ENCODE measurements at places on chromosomes 1 and 21.

- DNase-seq, result no peak
Observed at GRCh38 chr1:32181065-32181464, 1.6 kb downstream of the TXLNA start.

DNA sequence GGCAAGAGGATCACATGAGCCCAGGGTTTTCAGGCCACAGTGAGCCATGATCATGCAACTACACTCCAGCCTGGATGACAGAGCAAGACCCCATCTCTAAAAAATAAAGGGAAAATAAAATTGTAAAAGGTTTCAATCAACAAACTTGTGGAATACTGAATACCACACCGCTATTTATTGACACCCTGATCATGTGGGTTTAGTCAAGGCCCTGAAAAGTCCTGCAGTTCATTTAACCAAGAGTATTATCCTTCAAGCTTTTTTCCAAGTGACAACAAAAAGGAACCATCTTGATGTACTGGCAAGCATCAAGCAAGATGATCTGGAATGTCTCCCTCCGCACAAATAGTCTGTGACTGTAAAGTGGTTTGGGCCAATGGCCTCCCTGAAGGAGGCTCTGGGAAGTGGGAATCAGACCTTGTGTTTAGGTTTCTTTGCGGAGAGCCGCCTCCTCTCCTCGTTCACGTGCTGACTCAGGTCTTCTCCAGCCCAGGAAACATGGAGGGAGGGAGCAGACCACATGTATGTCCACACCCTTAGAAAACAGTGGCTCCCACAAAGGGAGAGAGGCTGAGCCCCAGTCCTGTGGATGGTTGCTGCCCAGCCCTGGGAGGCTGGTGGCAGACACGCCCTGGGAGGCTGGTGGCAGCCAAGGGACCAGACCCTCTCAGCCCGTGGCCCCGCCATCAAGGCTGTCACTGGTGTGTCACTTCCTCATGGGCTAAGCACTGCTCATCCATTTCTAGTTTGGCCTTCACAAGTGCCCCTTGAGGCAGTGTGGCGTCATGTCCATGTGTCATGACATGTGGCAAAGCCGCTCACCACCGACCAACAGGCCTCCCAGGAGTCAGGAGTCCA lies 56.7 kb downstream of the RIPK4 start:
- no peak for DNase-seq

- no peak for DNase-seq
Observed at GRCh38 chr21:33432496-33432895, 29.3 kb downstream of the IFNGR2 start.

- DNase-seq, result no peak
Observed at GRCh38 chr21:22192766-22193165, 1194.6 kb downstream of the NCAM2 start.

DNA sequence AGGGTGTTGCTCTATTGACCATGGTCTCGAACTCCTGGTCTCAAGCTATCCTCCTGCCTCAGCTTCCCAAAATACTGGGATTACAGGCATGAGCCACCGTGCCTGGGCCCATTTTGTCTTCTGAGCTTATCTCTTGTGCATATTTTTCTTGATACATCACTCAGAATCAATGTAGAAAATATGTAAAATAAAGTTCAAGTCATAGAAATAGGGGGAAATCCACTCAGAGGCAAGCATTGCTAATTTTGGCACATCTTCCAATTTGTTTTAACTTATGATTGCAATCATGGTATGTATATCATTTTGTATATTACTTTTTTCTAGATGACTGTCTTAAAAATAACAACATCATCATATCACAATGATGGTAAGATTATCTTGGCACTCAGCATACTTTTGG lies 21.6 kb downstream of the RIT1 start:
- no peak for DNase-seq

DNA sequence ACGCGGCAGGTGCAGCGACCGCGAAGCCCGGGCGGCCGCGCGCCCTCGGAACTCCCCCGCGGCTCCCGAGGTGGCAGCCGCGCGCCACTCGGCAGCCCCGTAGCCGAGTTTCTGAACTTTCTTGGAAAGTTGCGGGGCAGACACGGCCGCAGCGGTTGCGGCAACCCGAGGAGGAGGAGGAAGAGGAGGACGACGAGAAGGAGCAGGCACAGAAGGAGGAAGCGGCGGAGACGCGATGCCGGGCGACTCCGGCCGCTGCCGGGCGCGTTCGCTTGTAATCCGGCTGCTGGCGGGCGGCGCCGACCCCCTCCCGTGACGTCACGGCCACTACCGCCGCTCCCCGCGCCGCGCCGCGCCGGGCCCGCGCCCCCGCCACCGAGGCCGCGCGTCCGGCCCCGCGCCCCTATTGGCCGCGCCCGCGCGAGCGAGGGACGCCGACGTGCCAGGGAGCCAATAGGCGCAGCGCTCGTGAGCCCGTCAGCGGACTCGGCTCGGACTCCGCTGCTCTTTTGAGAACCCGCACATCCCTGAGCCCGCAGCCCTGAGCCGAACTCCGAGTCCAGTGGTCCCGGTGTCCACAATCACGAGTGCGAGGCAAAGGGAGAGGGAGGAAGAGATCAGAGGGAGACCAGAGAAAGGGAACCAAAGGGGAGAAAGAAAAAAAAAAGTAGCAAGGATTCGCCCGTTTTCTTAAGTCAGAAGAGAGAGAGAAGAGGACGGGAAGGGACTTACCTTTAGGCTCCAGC lies 736 bp upstream of the BARHL2 start:
- no peak for DNase-seq

DNA sequence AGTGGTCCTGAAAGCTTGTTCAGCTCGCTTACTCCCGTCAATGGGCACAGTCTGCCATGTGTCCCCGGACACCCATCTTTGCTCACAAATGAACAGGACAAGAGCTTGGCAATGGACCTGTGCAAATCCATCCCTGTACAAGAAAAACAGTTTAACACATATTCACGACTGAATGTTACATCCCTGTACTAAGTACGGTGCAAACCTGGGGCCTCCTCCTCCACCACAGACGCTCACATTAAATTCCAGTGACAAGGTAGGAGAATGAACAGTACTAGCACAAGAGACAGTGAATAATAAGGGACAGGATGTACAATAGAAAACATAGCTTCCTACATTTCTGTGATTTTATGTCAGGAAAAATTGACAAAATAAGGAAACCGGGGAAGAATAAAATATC lies 187.7 kb downstream of the ASTN1 start:
- no peak for DNase-seq

- no peak for DNase-seq
Observed at GRCh38 chr21:26070822-26071425, 99.6 kb downstream of the APP start.

DNA sequence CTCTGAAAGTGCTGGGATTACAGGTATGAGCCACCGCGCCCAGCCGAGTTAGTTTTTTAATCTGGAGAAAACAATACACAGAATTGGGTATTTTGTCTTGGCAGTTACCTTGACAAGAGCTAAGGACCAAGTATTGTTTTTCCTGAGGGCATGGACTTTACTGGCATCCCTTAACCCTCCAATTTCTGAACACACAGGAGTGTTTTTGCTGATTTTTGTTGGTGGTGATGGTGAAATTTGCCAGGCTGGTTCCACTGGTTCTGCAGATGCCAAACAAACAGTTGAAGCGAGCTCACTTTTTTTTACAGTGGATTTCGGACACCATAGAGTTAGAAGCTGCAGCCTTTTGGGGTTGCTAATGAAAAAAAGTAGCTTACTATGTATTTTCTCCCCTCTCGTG lies 37.2 kb upstream of the SH3D21 start:
- no peak for DNase-seq

GRCh38 chr1:228393268-228393701 lies 13.3 kb downstream of the TRIM11 start:
- DNase-seq, result no peak

GRCh38 chr1:63863145-63863544 lies 89.3 kb downstream of the ROR1 start:
- no peak for DNase-seq

DNA sequence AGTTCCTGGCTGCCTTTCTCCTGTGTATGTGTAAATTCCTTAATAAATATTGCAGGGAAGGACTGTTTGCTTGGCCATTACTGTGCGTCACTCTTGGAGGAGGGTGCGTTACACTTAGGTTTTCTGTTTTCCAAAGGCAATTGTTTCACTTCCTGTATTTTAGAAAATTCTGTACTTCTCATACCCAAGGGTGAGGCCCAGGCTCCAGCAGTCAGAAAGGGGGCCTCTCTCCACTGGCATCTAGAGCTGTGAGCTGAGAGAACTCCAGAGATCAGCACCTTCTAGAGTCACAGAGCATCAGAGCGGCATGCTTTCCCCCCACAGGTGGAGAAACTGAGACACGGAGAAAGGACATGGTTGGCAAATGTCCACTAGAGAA lies 27.0 kb upstream of the ZFP69B start:
- no peak for DNase-seq

DNA sequence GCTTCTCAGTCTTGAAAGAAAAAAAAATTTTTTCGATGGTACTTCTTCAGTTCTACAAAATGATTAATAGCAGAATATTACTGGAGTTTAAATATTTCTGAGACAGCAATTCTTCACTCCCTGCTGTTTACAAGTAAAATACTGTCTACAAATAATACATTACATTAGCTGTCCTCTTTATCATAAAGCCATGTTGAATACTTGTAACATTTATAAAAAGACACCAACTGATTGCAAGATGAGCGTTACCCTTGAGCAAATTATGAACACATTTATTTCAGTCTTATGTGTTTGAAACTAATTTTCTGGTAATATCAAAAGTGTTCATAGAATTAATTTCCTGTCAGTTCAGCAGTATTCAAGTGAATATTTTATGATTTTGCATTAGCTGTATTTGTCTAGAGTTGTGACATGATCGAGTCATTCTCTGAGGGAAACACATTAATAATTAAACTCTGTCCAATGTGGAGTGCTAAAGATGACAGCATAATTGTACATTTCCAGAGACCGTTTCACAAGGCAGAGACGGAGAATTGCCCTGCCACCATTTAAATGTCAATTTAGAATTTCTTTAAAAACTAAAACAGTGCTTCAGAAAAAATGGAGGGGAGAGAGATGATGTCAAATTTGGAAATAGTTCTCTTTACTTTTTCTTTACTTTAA lies 1359.0 kb upstream of the ADGRL4 start:
- no peak for DNase-seq

DNA sequence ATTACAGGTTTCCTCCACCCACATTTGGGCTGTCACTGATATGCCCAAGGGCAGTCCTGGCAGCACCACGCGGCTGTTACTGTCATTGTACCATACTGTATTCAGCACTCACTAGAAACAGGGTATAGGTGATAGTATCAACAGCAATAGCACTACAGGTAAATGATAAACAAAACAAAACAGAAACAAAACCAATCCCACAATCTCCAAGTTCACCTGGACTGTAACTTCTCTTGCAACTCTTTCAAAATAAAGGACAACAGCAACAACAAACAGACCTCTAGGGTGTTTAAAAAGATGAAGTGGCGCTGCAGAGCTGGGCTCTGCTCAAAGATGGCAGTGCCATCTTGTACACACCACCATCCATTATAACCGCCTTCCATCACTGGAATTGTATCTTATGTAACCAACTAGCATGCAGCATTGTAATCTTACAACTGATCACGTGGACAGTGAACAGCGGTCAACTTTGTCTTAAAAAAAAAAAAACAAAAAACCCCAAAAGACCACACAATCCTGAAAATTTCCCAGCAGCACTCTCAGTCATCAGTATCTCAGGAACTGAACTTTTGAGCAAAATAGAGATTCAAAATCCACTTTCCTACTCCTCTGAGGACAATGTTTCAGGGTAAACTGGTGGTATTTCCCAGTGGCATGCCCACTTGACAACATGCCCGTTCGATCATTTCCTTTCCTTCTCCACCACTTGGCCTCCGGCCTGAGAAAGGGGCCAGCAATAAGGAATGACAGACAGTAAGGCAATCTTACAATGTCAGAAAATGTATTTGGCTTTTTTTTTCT lies 3.8 kb downstream of the IRF2BP2 start:
- DNase-seq, result no peak

DNA sequence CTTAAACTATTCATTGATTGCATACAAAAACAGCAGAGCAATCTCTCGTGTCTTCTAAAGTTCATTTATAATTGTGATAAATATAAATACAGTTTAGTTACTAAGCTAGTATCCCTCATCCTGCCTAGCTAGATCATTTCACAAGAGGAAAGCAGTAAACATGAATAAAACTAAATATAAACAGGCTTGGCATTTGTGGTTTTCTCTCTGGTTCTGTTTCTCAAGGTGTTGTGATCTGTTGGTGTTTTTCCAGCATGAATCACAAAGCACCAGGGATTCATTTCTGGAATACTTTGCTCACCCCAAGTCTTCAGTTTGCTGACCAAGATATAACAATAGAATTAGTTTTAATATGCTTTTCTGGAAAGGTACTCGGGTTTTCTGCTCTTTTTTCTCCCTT lies 32.7 kb upstream of the GLIS1 start:
- DNase-seq, result no peak

- DNase-seq, result no peak
Observed at GRCh38 chr1:35442734-35443133, 114.5 kb downstream of the KIAA0319L start.

DNA sequence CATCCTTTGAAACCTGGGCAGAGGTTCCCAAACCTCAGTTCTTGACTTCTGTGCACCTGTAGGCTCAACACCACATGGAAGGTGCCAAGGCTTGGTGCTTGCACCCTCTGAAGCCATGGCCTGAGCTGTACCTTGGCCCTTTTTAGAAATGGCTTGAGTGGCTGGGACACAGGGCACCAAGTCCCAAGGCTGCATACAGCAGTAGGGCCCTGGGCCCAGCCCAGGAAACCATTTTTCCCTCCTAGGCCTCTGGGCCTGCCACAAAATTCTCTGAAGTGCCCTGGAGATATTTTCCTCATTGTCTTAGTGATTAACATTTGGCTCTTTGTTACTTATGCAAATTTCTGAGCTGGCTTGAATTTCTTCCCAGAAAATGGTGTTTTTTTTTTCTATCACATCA lies 65.6 kb upstream of the ACTRT2 start:
- no peak for DNase-seq

DNA sequence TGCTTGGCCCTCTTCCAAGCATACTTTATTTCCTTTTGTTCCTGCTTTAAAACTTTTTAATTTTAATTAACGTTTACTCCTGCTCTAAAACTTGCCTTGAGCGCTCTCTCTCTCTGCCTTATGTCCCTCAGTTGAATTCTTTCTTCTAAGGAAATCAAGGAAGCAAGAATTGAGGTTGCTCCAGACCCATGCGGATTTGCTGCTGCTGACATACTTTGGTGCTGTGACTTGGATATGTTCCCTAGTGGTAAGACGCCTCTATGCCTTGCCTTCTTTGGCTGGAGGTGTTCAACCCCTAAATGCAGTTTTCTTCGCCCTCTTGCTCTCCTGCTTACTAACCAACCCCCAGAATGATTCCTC lies 148.1 kb downstream of the ADSS2 start:
- no peak for DNase-seq

DNA sequence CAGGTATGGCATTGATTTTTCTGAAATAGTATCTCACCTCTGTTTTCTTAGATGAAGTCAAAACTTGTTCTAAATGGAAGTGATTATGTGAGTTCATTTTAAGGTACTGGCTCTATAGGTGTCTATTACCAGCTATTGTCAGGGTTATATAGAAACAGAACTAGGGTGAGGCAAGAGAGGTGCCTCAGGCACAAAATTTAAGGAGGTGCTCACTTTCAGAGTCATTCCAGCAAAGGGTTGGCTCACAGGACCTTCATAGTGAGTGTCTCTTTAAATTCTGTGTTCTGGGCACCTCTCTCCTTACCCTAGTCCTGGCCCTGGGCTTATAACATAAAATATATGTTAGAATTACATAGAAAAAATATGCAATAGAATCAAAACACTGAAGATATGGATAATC lies 49.3 kb downstream of the KIAA0319L start:
- no peak for DNase-seq

GRCh38 chr1:65207317-65207716 lies 59.3 kb downstream of the AK4 start:
- no peak for DNase-seq

GRCh38 chr1:109513110-109513710 lies 3.7 kb upstream of the AMIGO1 start:
- no peak for DNase-seq

Measured in type B pancreatic cell (in vitro differentiated cells).